ENCODE measurements at places on chromosomes 2 and 18.
A peak's percentile ranks its signal among the peaks of the same experiment; 100 is the strongest.

DNA sequence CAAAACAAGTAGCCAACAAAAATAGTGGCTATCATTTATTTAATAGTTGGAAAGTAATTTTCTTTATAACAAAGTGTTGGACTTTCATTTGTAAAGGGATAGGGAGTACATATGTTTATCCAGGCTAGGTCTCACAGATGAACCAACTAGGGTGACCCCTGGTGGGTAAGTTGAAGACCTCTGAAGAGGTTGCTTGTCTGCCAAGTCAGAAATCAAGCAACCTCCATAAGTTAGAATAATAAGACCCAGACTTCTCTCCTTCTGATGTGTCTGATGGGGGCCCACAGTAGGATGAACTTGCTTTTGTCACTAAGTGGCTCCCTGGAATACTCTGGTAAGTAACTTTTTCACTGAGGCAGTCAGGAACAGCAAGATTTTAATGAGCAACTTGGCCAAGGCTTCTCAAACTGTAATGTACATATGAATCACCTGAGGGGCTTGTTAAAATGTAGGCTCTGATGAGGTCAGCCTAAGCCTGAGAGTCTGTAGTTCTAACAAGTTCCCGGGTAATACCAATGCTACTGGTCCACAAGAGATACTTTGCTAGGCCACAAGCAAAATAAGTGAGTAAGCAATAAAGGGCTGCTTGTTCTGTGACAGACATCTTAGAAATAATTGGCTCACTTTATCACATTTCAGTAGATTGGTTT lies 319.6 kb downstream of the PIK3C3 start:
- DNase-seq = peak; percentile 30

- no peak for DNase-seq
Measured at GRCh38 chr2:238904177-238904576, 56.3 kb downstream of the TWIST2 start.

DNA sequence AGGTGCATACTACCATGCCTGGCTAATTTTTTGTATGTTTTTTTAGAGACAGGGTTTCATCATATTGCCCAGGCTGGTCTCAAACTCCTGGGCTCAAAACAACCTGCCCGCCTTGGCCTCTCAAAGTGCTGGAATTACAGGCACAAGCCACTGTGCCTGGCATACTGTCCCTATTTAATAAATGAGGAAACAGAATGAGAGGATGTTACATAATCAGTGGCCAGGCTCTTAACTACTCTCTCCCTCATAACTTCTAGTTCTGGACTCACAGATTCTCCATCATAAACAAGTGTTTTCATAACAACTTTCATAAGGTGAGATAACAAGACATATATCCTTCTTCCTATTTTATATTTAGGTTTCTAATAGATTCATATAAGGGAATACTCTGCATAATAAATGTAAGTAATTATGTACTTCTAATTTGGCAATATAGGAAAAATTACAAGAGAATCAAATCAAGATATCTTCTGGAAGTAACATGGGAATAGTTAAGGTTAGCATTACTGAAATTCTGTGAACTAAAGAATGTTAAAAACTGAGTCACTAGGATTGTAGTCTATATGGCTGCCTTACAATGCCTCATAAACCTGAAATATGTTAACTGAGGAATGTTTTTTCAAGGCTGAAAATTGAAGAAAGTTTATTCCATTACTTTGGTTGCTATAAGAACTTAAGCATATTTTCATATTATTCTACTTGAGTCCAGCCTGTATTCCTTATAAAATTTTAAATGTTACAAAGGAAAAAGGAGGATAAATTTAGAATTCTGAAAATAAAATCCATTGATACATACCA lies 71.3 kb downstream of the SLC25A12 start:
- DNase-seq = no peak

- DNase-seq = no peak
Measured at GRCh38 chr2:12949406-12949805, 232.7 kb downstream of the TRIB2 start.

DNA sequence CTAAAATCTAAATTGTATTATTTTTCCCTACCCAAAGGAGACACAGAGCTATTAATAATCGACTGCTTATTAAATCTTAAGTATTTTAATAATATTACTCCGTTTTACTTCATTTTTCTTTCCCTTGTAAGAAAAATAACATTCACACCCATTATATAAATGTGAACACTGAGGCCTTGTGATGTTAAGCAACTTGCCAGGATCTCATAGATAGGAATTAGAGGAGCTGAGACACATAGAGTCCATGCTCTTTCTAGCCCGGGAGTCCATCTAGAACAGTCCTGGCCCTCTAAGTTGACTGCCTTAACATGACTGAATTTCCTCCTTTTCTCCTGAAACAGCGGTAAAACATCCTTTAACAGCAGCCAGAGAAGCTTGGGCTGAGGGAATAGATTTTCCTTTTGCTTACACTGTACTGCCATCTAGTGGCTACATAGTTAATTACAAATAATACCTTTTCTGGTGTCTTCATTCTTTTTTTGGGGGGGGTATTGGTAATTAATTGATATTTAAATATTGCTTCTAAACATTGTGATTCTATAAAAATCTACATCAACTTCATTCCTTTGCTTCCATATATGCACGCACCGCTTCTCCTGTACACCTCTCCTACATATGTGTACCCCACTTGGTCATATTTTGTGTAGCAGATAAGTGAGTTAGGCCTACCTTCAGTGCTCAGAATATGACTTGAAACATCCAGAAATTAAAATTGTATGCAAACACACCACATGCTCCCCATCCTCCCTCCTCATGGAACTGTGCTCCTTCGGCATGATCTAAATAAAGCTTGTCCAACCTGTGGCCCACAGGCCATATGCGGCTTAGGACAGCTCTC lies 125.8 kb upstream of the HNMT start:
- DNase-seq = peak; percentile 10

GRCh38 chr2:11550302-11550701 lies 16.5 kb downstream of the GREB1 start:
- peak; percentile 52 for DNase-seq

DNA sequence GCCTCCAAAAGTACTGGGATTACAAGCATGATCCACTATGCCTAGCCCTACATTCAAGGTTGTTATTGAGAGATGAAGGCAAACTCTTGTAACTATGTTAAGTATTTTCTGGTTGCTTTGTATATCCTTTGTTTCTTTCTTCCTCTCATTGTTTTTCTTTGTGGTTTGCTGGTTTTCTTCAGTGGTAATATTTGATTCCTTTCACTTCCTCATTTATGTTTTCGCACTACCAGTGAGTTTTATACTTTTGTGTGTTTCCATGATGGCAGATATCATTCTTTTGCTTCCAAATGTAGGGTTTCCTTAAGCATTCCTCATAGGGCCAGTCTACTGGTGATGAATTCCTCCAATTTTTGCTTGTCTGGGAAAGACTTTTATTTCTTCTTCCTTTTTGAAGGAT lies 90.2 kb downstream of the NCK2 start:
- DNase-seq = no peak

- no peak for DNase-seq
Measured at GRCh38 chr2:126506786-126507185, 149.2 kb upstream of the GYPC start.

DNA sequence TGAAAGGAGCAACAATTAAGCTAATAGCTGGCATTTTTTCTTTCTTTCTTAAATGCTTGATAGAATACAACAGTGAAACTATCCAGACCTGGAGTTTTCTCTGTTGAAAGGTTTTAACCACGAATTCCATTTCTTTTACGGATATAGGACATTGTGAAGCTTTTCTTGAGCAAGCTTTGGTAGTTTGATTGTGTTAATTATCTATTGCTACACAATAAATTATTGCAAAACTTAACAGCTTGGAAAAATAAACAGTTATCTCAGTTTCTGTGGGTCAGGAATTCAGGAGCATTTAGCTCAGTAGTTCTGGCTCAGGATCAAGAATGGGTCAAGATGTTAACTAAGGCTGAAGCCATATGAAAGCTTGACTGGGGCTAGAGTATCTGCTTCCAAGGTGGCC lies 11.7 kb downstream of the PHOSPHO2 start:
- no peak for DNase-seq

DNA sequence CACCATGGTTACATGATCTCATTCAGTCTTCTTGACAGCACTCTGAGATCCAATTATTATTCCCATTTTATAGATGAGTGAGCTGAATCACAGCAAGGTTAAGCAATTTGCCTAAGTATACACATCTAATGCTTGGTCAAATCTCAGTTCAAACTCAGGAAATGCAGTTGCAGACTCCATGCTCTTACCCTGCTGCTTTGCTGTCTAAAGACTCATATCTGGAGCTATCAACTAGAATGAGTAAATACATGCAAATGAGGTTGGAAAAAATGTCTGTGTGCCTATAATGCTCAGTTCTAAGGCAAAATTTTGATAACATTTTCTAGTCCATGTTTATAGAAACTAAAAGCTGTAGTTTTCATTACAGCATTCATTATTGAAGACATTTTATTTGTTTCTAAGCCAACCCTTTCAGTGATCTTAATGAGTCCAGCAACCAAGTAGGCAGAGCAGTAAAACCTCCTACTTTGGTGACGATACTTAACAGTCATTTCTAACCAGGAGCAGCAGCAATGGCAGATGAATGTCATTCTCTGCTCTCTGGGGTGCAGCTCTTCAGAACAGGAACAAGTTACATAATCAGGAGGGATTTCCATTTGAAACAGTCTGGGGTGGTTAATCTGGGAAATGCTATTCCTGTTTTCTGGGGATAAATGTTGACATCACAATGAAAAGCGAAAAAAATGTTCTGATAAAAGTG lies 396.8 kb upstream of the UBE2E3 start:
- DNase-seq = peak; percentile 3

- DNase-seq = peak; percentile 8
Measured at GRCh38 chr2:156589381-156590079, 153.4 kb downstream of the GPD2 start.

- no peak for DNase-seq
Measured at GRCh38 chr2:133442393-133442792, 125.9 kb downstream of the NCKAP5 start.

Data from H7 (cell line).